ENCODE measurements at places on chromosomes 4 and X.

GRCh38 chr4:118335324-118335723, 17.5 kb downstream of the PRSS12 start:
- DNase-seq: peak; percentile 31

DNA sequence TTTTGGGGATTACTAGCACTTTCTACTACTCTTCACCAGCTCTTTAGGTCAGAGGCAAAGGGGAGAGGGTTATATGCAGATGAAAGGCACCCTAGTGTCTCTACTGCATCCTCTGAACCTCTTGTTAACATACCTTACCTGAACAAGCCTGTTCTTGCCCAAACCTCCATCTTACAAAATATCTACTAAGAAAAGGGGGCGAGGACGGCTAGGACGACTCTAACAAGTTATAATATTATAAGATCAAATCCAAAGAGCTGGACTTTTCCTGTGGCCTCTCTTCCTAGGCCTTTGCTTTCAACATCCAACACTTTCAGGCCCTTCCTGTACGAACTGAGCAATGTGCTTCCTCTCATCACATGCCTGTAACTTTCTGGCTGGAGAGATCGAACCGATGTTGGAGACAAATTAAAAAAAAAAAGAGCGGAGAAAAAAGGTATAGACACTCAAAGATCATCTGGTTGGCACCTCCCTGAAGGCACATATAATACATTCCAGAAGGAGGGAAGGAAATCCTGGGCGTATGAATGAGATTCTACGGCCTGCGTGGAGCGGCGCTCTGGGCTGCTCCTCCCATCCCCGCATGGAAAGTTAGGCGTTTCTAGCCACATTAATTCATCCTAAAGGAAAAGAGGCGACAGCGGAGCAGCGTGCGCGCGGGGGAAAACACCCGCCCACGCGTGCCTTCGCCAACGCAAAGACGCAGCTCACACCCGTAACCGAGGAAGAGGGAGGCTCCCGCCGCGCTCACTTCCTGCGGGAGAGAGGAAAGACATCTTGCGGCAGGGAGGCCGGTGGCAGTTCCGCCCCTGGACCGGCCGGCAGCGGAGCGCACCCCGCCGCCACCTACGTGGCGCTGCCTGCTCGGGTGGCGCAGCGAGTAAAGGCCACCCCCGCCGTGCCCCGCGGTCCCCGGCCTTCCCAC, 808 bp downstream of the PRDM5 start:
- DNase-seq: peak; percentile 84

DNA sequence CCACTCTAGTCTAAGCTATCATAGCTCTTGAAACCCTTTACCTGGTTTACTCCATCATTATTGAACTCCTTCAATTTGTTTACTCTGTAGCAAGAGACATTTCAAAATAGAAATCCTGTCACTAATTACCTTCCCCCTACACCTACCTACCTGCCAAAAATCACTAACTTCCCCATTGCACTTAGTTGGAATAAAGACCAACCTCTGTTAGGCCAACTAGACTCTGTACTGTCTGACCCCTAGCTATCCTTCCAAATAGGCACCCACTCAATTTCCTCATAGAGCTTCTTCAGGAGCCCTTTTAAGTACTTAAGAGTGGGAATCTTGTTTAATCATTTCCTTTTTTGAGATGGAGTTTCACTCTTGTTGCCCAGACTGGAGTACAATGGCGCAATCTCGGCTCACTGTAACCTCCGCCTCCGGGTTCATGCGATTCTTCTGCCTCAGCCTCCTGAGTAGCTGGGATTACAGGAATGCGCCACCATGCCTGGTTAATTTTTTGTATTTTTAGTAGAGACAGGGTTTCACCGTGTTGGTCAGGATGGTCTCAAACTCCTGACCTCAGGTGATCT, 8.9 kb upstream of the CDKL2 start:
- DNase-seq: no peak

DNA sequence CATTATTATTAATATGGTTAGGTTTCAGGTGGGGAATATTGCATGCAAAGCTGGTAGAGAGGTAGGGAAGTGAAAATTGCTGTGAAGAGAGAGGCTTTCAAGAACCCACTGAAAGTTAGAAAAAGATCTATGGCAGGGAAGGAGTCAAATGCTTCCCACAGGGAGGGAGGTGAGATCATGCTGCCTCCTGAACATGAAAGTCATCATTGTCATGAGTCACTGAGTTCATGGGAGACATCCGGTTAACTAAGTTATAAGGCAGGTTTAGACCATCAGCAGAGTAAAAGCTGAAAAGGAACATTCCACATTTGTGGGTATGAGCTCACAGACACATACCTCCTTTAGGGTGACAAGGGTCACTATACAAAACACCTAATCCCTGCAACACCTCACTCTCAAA, 16.2 kb downstream of the GATB start:
- DNase-seq: peak; percentile 82

DNA sequence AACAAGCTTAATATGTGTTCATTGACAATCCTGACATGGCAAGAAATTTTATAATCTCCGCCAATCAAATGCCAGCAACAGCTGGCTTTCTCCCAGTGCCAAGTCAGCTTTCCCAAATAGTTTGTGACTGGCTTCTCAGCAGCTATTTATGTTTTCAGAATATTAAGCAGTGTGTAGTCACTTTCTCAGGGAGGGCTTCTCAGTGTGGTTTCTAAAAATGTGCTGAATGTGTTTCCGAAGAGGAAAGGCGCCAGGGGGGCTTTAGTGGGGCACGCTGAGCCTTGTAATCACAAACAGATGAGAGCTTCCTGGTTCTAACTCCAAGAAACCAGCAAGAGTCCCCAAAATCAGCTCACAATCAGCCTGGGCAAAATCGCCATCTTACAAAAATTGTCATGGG, 258.7 kb upstream of the CPEB2 start:
- no peak for DNase-seq

DNA sequence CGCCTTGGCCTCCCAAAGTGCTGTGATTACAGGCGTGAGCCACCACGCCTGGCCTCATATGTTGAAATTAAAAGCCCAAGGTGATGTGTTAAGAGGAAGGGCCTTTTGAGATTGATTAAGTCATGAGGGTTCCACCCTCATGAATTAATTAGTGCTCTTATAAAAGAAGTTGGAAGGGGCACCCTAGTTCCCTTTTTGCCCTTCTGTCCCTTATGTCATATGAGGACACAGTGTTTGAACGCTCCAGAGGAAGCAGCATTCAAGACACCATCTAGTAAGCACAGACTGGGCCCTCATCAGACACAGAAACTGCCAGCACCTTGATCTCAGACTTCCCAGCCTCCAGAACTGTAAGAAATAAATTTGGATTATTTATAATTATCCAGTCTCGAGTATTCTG, 5.1 kb upstream of the APLN start:
- no peak for DNase-seq

DNA sequence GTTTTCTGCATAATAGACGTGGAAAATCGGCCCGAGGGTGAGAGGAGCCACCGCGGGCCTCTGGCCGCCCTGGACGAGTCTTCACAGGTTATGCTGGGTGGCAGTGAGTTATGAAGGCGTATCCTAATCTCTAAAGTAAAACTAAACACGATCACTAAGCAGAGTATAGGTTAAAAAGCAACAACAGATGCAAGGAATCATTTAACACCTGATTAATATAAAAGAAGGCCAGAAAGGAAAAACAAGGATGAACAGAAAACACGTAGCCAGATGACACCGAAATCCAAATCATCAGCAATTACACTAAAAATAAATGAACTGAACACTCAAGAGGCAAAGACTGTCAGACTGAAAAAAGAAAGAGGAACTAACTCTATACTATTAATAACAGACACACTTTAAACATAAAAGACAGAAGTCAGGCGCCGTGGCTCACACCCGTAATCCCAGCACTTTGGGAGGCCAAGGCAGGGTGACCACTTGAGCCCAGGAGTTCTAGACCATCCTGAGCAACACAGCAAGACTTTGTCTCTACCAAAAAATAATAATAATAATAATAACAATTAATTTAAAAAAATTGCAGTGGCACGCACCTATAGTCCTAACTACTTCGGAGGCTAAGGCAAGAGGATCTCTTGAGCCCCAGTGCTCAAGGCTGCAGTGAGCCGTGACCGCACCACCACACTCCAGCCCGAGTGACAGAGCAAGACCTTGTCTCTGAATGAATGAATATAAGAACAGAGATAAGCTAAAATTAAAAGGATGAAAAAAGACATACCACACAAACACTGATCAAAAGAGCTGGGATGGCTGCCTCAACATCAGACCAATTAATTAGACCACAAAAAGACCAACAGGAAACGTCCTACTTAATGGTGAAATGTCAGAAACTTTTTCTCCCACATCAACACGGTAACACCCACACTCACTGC, 30.0 kb downstream of the CTBP1 start:
- no peak for DNase-seq

DNA sequence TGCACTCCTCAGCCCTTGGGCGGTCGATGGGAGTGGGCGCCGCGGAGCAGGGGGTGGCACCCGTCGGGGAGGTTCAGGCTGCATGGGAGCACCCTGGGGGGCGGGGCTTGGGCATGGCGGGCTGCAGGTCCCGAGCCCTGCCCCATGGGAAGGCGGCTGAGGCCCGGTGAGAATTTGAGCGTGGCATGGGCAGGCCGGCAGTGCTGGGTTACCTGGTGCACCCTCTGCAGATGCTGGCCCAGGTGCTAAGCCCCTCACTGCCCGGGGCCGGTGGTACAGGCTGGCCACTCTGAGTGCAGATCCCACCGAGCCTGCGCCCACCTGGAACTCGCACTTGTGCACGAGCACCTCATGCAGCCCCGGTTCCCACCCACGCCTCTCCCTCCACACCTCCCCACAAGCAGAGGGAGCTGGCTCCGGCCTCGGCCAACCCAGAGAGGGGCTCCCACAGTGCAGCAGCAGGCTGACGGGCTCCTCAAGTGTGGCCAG, 556.3 kb downstream of the GALNTL6 start:
- DNase-seq: no peak

- DNase-seq: no peak
Observed at GRCh38 chr4:30769093-30769492, 48.9 kb downstream of the PCDH7 start.

DNA sequence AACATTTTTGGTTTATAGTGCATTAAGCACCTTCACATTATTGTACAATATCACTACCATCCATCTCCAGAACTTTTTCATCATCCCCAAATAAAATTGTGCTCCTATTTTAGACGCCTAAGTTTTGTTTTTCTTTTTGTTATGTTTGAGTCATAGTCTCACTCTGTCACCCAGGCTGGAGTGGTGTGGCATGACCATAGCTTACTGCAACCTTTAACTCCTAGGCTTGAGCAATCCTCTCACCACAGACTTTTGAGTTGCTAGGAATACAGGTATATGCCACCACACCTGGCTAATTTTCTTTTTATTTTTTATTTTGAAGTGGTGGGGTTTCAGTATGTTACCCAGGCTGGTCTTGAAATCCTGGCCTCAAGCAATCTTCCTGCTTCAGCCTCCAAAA, 33.9 kb downstream of the PRSS12 start:
- no peak for DNase-seq

GRCh38 chrX:6026980-6027379, 201.7 kb downstream of the NLGN4X start:
- no peak for DNase-seq

GRCh38 chrX:72393836-72394517, 88.3 kb upstream of the CITED1 start:
- no peak for DNase-seq

- DNase-seq: no peak
Observed at GRCh38 chrX:13159886-13160285, 115.5 kb upstream of the FAM9C start.

DNA sequence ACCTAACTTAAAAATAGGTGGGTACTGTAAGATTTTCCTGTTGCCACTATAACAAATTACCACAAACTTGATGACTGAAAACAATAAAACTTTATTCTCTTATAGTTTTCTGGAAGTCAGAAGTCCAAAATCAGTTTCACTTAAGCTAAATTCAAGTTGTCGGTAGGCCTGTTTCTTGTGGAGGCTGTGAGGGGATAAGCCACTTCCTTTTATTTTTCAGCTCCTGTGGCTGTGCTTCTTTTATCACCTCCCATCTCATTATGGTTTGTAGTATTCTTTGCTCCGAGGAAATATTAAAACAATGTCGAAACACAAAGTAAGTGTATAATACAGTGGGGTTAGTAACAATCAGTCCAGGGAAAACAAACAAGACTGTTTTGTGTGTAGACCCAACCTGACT, 610.5 kb upstream of the TECRL start:
- DNase-seq: no peak

GRCh38 chrX:72308566-72309296, 3.0 kb upstream of the CITED1 start:
- peak; percentile 66 for DNase-seq

- DNase-seq: no peak
Observed at GRCh38 chr4:102386966-102387365, 41.7 kb upstream of the SLC39A8 start.

GRCh38 chrX:29890646-29891200, 324.6 kb upstream of the MAGEB2 start:
- DNase-seq: peak; percentile 7

DNA sequence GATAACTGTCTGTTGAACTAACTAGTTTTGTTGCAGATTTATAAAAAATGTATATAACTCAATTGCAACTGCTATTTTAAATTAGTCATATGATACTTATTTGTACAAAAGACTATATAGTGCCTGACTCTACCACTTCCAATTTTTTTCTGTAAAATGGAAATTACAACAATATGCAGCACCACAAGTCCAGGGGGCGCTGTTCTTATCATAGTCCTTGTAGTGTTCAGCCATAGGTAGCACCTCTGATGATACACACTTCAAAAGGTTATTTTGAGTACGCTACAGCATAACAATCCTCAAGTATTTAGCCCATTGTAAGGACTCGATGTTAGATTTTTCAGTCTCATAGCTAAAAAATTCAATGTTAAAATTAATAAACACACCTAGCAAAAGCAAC, 174.9 kb downstream of the CORIN start:
- no peak for DNase-seq

GRCh38 chr4:112266823-112267222, 18.9 kb downstream of the TIFA start:
- peak; percentile 18 for DNase-seq

GRCh38 chr4:77501240-77501639, 104.4 kb upstream of the CXCL13 start:
- no peak for DNase-seq

- no peak for DNase-seq
Observed at GRCh38 chr4:76996445-76996844, 46.9 kb downstream of the SEPTIN11 start.

DNA sequence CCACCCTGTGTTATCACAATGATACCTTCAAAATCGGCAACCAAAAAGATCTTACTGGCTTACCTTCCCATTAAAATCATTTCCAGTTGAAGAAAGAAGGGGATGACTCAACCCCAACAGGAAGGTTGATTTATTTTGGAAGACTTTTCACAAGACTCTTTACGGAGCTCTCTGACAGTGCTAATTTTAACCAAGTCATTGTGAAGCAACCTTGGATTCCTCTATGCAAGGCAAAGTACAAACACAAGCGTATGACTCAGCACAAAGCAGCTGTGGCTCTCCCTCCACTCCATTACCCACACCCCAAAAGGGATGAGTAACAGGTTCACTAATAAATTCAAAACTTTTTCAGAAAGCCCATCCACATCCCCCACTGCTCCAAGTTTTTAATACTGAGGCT, 213.8 kb upstream of the FGF13 start:
- DNase-seq: peak; percentile 80

- DNase-seq: no peak
Observed at GRCh38 chr4:46886711-46887110, 22.3 kb downstream of the COX7B2 start.

All from AG20443 (cell line).